MM.1S (cell line): ENCODE measurements at places on chromosomes 1 and 21.
A peak's percentile ranks its signal among the peaks of the same experiment; 100 is the strongest.

DNA sequence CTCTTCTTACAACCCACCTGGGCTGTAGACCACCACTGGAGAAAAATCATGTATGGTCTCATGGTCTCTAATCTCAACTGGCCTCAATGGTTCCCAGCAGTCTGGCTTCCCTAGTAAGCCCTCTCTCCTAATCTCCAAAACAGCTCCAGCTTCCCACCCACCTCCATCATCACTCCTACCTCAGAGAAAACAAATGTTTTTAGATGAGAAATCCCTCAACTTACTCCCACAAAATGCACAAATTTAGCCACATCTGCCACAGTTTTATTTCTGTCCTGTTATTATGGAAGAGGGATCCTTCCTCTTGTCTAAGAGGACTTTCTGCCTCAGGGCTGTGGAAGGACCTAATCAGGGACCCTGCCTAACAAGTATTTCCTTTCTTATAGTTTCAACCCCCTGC is 32.1 kb downstream of the TP53BP2 start:
- no peak for DNase-seq

DNA sequence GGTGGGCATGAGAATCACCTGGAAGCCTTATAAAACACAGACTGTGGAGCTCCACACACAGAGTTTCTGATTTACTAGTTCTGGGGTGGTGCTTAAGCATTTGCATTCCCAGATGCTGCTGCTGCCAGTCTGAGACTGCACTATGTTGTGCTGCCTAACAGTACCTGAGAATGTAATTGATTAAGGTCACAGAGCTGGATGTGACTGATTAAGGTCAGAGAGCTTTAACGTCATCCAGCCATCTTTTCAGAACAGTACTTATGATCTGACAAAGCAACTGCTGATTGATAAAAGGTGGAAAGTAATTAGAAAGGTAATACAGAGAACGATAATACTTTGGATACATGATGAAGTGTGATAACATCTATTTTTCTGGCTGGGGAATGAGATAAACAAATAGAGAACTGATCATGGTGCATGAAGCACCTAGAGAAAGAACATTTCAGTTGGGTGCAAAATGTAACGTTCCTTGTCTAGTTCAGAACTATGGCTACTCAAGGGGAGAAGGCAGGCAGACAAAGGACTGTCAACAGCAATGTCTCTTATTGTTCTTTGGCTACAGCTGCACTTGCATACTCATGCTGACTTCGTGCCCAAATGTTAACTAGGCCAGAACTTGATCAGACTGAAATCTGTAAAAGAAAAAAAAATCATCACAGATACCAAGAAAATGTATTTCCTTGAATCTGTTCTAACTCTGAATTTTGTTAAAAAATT is 3.7 kb upstream of the UCK2 start:
- DNase-seq: no peak

DNA sequence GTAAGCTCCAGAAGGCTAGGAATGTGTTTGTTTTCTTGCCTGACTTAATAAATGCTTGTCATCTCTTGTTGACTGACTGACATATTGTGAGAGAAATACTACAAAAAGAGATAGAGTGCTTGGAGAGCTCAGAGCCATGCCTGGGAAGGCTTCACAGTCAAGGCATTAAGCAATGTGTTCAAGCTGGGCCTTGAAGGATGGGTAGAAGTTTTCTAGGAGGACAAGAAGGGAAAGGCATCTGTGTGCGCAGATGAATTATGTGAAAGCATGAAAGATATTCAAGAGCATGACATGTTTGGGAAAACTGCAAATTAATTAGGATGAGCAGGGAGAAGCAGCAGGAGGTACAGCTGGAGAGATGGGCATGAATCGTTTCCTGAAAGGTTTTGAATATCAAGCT is 5.6 kb downstream of the SLAMF8 start:
- DNase-seq: no peak

GRCh38 chr1:119535381-119535780 is 28.4 kb downstream of the HSD3B1 start:
- no peak for DNase-seq

- DNase-seq: no peak
Measured at GRCh38 chr1:30318864-30319718, 404.3 kb downstream of the MATN1 start.

DNA sequence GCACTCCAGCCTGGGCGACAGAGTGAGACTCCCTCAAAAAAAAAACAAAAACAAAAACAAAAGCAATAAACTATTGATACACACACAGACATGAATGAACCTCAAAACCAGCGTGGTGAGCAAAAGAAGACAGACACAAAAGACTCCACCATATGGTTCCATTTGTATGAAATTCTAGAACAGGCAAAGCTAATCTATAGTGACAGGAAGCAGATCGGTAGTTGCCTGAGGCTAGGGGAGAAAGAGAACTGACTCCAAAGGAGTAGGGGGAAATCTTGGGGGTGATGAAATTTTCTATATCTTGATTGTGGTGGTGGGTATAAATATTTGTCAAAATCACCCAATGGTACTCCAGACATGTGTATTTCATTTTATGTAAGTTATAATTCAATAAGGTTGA is 20.9 kb downstream of the LACTBL1 start:
- DNase-seq: no peak

DNA sequence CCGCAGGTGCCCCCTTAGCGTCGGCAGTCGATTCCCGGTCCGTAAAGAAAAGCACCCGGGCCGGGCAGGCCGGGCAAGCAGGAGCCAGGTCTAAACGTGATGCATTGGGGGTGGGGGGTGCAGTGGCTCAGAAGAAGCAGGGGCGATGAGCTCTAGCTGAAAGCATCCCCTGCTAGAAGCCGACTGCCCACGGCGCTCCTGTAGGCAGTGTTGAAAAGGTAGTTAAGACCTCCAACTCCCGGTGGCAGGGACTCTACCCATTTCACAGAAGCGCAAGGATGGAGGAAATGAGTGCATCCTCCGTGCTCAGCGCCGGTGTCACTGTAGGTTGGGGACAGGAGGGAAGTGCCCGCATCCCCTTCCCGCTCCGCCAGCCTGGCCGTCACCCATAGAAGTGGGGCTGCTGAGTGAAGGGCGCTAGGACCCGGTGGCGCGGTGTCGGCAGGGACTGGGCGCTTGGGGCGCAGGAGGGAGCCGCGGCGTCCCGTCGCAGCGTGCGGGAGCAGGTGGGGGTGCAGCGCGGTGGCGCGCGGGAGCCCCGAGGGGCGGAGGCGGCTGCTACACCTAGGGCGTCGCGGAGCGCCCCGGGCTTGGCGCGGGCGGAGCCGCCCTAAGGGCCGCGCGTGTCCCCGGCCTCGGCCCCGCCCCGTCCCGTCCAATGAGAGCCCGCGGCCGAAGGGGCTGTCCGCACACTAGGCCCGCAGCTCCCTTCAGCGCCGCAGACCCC is at the start of gene WNT2B:
WNT2B (plus strand) TSS at position 688 of the 727 bp plus-strand sequence. CDS start 298 bp downstream, outside the sequence.
- DNase-seq: peak; percentile 10

DNA sequence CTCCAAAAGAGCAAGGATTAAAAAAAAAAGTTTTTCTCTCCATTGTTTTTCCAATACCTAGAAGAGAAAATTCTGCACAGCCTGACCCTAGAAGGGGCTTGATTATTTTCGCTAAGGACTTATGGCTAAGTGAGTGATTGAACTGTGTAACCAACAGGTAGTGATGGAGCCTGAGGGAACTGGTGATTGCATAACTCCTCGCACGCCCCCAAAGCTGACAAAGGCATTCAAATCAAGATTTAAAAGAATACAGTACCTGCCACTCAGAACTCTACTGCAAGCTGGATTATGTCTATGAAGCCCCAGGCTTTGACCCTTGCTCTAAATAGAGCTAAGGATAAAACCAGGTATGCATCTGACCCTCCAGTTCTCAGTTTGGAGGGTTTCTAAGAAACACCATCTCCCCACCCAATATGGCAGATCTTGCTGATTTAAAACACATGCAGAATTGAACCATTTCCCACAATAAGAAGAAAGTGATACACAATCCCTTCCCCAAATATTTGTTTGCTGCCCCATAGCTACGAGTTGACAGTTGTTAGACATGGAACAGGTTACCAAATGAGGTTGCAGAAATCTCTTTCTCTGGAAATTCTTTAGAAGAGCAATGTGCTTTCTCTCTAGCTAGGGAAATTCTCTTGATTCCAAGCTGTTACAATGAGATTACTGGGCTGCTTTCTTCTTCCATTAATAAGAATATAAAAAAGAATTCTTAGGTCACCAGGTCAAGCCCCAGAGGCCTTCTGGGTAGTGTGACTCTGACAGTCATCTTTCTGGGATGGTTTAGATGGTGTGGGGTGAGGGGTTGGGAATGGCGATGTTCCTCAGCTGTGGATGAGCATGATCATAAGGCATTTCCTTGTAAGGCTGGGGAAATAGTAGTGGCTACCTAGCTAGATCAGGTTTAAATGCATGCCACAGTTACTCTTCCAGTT is 35.1 kb downstream of the FGGY start:
- DNase-seq: no peak

GRCh38 chr1:180269645-180270529 is 39.8 kb downstream of the LHX4 start:
- DNase-seq: peak; percentile 24

DNA sequence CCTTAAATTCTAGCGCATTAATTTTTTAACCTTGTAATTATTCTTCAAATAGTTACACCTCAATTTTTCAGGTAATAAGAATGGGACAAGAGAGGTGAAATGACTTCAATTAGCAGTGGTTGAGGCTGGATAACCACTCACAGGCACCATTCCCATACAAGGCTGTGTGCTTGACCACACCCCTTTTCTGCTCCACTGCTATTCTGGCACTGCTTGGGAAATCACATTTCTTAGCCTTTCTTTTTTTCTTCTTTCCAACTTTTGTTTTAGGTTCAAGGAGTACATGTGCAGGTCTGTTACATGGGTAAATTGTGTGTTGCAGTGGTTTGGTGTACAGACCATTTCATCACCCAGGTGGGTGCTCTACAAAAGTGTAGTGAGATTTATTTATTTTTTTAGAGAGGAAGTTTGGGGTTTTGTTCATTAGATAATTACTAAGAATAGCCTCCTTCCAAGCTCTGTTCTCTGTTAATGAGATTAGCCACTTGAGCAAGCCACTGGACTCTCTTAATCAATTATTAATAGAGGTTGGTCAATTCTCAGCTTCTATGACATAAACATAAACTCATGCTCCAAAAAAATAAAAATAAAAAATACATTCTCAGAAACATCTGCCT is 14.4 kb downstream of the ILDR2 start:
- DNase-seq: no peak

DNA sequence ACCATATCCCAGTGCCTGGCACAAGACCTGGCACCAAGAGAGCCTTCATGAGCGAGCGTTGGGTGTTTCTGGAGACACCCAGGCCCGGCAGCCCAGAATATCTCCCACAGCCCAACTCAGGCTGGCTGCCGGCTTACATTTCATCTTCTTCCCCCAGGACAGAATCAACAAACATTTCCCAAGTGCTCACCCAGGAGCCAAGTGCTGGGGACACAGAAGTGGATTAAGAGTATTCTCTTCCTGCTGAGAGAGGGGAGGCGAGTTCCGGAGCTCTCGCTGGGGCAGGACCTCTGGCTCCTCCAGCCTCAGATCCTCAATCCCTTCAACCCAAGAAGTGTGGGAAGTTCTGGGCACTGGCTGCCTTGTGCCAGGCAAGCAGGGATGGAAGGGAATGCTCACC is 23.6 kb downstream of the IFFO2 start:
- DNase-seq: no peak

DNA sequence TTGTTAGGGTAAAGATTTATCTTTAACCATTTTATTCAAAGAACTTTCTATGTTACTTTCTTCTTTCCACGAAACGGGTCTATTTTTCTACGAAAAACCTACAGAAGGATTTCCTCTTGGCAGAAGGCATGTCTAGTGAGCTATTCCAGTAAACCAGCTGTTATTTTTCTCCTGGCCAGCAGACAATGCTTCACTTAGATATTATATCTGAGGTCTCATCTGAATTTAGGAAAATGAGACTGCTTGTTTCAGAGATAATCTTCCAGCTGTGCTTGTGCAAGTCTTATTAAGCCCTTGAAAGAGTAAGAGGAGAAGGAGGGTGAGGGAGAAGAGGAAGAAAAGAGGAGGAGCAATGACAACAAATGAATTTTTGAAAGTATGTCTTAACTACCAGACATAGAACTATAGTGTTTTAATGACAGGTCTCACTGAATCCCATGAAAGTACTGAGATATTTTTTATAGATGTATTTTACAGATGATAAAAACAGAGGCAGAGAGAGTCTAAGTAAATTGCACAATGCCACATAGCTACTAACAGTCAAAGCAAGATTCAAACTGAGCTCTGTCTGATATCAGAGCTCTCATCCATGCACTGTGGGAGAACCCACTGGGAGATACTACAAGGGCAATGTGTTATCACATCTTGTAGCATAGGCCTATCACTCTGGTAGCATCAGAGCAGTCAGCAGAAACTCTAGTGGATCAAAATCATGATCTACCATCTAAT is 54.6 kb upstream of the SAMSN1 start:
- DNase-seq: no peak

DNA sequence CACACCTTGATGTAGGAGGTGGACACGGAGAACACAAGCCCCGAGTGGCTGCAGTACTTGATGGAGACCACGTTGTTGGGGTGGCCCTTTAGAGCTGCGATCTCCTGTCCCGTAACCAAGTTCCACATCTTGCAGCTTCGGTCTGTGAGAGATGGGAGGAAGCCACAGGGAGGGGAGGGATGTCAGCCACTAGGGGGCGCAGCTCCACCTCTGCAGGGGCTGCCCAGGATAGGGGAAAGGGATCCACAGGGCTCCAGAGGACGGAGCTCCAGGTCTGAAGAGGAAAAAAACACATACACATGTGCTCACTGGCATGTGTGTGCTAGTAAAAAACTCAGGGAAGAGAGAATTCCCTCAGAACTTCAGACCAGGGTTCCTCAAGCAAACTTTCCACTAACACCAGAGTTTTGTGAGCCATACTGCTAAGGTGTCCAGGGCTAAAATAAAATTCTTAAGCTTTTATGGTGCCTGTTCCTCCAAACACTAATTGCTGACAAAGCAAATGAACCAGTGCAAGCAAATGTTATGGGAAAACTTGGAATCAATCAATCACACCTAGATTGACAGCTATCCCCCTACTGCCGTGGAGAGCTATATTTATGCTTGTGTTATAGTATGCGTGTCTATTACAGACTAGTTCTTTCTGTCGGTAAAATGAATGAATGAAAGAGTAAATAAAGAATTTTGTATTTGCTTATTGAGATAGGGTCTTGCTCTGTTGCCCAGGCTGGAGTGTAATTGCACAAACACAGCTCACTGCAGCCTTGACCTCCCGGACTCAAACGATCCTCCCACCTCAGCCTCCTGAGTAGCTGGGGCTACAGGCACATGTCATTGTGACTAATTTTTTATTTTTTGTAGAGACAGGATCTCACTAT is 43.7 kb downstream of the KIF21B start:
- DNase-seq: peak; percentile 58

- DNase-seq: peak; percentile 41
Measured at GRCh38 chr1:31764312-31765040, at the start of gene ADGRB2. Gene ADGRB2 (minus strand): TSS chr1:31764340. CDS start chr1:31757221, 7,119 bp downstream.
